ENCODE measurements at places on chromosomes 2 and 18.

GRCh38 chr2:212539072-212539880 lies 674 bp upstream of the ERBB4 start:
- DNase-seq = no peak

DNA sequence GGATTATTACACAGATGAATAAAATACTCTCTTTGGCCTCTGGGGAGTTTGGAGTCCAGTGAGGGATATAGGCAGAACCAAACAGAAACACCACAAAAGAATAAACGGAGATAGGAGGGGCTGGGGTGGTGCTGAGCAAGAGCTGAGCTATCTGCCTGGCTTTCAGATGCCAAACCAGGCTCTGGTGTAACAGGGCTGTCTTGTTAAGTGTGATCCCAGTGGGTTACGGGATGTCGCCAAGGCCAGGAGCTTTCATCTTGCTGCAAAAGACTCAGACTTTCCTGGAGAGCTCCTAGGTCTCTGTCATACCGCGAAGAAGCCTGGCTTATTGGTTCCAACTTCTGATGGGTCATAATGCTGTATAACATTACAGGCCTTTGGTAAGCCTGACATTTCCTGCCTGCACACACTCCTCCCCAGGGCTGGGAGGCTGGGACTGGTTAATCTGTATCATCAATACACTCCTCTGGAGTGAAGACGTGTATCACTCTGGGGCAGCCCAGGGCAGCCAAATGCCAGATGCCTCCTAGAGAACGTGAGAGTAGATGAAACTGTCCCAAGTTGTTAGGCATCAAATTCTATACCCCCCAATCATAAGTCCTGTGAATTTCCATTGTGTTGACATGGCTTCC lies 60.5 kb downstream of the STPG4 start:
- DNase-seq = no peak

GRCh38 chr2:74876081-74876886 lies 42.4 kb downstream of the HK2 start:
- DNase-seq = peak; percentile 68

DNA sequence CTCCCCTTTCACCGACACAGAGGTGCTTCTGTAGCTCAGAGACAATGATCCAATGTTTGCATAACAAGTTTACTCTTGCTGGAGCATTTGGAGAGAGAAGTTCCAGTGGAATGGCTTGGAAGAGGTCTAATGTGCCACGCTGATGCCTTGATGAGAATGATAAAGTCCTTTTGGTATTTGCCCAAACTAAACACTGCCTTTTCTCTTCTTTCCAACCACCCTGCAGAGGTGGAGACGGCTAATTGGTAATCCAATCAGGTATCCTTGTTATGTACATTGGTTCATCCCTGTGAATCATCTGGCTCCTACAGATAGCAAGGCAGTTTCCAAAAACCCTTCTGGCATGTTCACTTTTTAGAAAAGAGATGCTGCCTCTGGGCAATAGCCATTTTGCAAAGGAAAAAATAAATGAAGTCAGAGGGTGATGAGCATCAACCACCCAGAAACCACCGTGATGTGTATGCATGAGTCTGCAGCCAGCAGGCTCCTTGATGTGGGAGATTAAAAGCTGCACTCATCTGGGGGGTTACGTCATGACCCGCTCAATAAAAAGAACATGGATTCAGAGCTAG lies 40.6 kb downstream of the KIAA2012 start:
- no peak for DNase-seq

DNA sequence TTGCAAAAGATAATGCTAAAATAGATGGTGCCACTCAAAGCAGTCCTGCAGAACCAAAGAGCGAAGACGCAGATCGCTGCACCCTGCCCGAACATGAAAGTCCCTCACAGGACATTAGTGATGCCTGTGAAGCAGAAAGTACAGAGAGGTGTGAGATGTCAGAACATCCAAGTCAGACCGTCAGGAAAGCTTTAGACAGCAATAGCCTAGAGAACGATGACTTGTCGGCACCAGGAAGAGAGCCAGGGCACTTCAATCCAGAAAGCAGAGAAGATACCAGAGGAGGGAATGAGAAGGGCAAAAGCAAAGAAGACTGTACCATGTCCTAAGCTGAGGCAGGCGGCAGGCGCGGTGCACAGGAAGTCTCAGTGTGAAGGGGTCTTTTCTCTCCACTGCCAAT lies 34.8 kb upstream of the RBM44 start:
- DNase-seq = no peak

- no peak for DNase-seq
Observed at GRCh38 chr18:50006470-50007046, 188.4 kb downstream of the MYO5B start.

DNA sequence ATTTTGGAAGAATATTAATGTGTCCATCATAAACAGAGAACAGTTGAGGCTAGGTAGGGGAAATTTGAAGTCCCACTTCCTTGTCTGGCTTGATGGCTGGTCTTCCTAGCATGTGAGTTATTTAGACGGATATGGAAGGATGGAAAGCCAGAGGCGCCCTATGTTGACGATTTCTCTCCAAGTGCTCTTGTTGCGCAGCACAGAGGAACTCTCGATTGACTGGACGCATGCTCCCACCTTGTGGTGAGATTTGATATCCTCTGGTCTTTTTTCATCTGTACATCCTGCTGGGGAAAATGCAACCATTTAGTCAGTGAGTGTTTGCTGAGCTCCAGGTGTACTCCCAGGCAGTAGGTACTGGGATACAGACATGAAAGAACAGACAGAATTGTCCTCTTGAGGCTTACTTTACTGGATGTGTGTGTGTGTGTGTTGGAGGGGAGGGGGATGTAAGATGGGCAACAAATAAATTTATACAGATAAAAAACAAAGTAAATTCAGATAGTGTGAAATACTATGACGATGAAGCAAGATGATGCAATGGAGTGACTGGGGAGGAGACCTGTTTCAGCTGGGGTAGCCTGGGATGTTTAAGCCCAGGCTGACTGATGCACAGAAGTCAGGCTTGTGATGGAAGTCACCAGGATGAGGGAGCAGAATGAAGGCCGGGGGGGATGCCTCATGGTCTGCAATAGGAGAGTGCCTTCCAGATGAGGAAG lies 137.2 kb downstream of the TRIM43 start:
- peak; percentile 86 for DNase-seq

DNA sequence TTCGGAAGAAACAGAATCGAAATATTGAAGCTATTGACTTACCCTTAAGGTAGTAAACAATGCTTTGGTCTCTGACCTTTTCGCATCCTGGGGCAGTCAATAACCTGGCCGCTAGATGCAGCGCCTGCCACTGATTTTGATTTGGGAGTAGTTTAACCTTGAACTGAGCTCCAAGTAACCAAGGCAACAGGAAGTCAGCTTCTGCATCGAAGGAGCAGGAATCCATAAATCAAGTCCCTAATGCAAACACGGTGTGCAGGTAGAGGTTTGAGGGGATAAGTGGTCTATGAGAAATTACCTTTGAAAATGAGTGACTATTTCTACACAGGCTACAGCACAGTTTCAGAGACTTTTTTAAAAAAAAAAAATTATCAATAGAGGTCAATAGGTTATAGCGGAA lies 353.5 kb downstream of the SETBP1 start:
- no peak for DNase-seq

- DNase-seq = no peak
Observed at GRCh38 chr2:63465633-63466032, 122.6 kb downstream of the WDPCP start.

- no peak for DNase-seq
Observed at GRCh38 chr18:58272779-58273435, 228.9 kb downstream of the NEDD4L start.

DNA sequence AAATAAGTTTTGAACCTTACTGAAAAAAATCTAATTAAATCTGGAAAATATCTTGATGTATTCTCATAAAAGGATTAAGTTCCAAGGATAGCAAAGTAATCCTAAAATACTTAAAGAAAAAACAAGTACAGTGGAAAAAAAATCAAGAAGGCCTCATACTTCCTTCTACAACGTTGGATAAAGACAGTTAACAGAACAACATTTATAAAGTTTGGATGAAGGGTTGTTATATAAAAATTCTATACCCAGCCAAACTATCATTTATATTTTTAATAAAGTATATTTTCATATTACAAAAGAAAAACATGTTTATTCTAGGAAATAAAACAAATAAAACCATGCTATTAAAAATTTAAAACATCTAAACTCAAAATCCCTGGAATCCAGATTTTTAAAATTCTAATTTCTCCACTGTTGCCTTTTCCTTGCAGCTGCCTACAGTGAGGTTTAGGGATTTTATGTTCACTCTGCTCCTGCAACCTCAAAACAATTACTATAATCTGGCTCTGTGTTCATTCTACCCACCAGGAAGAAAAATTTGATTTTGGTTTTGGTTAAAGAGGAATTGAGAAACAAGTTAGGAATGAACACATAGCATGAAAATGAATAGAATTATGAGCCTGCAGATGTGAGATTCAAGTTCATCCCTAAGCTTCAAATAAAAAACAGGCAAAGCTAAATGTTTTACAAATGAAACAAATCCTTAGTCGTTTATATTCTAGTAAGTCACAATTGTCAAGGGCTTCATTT lies 142.8 kb downstream of the LPIN1 start:
- DNase-seq = no peak

GRCh38 chr2:170409164-170409535 lies 231.2 kb downstream of the MYO3B start:
- DNase-seq = peak; percentile 82

- no peak for DNase-seq
Observed at GRCh38 chr2:119490106-119490505, 34.2 kb downstream of the SCTR start.

DNA sequence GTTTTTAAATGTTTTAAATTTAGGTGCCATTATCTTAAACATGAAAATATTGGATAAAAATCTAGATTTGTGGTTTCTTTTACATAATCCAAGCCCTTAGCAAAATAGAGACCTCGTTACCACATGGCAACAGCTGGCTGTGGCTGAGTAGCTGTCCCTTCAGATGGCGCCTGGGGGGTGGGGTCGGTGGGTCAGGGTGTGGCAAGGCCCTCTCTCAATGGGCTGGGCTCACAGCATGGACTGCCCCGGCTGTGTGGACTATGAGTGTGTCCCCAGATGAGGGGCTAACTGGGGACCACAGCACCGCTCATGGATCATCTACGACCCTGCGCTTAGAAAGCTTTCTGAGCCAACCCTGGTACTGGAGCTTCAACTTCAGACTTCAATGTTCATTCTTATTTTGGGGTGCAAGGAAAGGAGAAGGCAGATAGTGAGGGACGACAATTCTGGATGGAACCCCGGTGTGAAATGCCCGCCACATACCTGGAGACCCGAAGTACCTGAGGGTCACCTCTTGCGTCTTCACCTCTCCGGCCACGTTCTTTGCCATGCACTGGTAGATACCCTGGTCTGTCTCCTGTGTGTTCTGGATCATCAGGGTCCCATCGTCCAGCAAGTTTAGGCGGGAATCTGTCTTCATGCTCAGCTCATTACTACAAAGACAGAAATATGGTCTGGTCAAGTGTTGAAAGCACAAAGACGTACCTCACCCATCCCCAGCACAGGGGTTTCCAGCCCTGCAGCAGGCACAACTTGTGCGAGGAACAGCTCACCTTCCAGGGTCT lies 71.0 kb downstream of the PXDN start:
- no peak for DNase-seq

DNA sequence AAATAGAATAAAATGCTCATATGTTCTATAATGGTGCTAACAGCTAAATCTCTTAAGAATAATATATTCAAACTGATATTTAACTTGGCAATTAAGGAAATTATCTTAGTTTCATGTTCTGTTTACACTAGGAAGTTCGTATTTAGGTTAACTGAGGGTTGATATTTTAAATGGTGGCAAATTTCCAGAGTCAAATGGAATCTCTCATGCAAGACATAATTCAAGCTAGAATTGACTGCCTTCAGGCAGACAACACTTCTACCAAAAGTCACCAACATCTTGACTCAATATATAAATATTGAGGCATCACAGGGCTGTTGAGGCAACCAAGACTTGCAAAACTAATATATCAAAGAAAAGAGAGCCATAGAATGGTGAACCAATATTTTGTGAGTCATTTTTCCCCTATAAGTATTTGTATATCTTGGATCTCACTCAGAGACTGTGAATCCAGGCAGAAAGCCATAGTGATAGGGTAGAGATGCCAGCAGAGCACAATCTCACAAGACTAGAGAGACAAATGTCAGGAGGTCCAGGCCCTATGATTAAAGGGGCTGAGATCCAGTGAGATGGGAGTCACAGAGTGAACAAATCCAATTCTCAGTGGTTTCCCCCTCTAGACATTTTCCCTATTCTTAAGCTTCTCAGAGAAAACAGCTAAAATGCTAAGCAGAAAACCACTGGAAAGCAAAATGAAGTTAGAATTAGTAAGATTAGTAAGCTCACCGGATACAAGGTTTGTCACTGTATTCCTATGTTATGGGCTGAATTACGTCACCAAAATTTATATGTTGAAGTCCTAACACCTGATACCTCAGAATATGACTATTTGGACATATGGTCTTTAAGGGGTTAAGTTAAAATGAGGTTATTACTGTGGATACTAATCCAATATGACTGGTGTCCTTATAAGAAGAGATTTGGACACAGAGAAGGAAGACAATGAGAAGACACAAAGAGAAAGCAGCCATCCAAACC lies 358.2 kb upstream of the UBE2E3 start:
- DNase-seq = no peak

- DNase-seq = no peak
Observed at GRCh38 chr18:13317801-13318200, 99.2 kb downstream of the LDLRAD4 start.

- peak; percentile 42 for DNase-seq
Observed at GRCh38 chr18:31100436-31101182, 1.6 kb downstream of the DSC2 start.

- no peak for DNase-seq
Observed at GRCh38 chr18:48688961-48689360, 150.1 kb downstream of the CTIF start.

DNA sequence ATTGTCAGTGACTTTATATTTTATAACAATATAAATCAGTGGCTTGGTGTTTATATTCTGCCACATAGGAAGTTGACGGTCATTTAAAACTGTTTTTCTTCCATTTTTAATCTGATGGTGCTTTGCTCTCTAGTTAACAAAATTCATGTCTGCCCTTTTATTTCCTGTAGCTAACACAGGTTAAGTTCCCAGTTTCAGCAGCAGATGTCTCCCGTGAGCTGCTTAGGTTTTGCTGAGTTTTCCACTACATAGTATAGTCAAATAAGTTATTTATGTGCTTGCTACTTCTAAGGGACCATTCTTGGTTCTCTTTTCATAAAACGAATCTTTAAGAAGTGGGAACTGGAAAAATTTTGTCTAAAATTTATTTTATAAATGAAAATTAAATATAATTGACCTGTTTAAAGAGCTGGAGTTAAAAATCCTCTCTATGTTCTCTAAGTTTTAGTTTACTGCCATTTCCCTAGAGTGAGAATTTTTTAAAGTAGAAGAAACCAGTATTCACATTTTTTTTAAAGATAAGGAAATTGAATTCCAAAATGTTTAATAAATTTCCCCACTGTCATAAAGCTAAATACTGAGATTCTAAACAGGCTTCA lies 20.6 kb downstream of the HTR2B start:
- DNase-seq = peak; percentile 77
